Bronchial epithelial cell (primary cell): ENCODE measurements at places on chromosomes 7 and 10. TPM values are rescaled to one million over a fixed set of nuclear protein-coding genes. Genes with fewer than 3 reads are reported as not detected.

CXCL12 gene
- total RNA-seq = under 0.01 and 1.3 TPM in 2 replicates

PLAU gene
- total RNA-seq = 26.3 and 30.0 TPM in 2 replicates

PDE6C gene
- not detected in 2 replicates for total RNA-seq

MBL2 gene
- not detected in 2 replicates for total RNA-seq

COMTD1 gene
- total RNA-seq = 11.8 and 21.6 TPM in 2 replicates

ERCC6 gene
- 19.2 and 21.9 TPM in 2 replicates for total RNA-seq

DNA sequence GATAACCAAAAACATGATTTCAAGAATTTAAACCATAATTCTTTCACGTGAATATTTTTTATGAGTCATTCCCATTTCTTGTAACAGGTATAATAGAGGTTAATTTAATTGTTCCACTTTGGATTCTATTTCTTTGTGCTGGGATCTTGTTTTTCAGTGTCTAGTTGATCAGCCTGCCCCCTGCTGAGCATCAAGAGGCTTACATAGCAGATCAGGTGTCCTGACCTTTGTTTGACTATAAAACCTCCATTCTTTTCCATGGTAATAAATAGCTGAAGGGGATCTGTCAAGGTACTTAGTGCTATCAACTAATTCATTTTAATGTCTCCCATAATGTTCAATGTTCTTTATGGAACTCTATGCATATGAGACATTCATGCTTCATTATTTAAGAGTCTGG, 4.9 kb downstream of the COL17A1 start:
- DNase-seq = peak; percentile 51

DNA sequence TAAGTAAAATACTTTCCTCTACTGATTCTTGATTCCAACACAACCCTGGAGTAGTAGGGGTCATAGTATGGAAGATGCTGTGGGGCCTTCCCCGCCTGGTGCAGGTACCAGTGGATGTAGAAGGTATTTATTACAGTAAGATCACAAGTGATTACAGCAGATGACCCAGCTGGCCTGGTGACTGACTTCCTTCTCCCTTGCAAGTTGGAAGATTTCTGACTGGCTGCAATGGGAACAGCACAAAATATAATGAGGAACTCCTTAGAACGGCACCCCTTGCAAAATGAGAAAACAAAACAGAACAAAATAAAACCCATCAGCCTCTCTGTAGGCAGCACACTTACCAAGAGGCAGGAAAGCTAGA, 61.7 kb upstream of the TARP start:
- no peak for DNase-seq

DNA sequence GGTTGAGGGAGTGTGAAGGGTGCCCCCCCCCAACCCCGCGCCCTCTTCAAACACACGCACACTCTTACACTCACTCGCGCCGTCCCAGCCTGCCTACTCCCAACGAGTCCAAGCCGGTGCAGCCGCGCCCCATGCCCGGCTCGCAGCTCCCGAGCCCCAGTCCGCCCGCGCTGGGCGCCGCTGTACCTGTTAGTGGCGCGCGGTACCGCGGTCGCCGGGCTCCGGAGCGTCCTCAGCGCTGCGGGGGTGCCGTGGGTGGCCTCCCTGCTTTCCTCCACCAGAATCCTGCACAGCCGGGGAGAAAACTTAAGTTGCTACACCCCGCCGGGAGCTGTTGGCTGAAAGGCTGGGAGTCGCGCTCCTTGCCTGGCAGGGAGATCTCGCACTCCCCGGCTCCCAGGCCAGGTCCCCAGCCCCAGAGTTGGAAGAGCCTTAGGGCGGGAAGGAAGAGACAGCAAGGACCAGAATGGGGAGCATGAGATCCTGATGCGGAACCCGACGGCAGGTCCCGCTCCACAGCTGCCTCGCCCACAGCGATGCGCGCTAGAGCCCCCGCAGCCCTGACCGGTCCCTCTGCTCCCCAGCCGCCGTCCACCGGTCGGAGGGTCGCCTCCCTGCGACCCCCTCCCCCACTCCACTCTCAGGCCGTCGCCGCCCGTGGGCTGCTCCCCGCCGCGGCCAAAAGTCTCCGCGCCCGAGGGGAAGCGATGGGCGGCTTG, 863 bp downstream of the ST8SIA6 start:
- DNase-seq = peak; percentile 39

GRCh38 chr7:102097601-102098161, 189.0 kb upstream of the SH2B2 start:
- peak; percentile 13 for DNase-seq

- no peak for DNase-seq
These were observed 59.0 kb downstream of the CSGALNACT2 start for GRCh38 chr10:43196981-43197833.

DNA sequence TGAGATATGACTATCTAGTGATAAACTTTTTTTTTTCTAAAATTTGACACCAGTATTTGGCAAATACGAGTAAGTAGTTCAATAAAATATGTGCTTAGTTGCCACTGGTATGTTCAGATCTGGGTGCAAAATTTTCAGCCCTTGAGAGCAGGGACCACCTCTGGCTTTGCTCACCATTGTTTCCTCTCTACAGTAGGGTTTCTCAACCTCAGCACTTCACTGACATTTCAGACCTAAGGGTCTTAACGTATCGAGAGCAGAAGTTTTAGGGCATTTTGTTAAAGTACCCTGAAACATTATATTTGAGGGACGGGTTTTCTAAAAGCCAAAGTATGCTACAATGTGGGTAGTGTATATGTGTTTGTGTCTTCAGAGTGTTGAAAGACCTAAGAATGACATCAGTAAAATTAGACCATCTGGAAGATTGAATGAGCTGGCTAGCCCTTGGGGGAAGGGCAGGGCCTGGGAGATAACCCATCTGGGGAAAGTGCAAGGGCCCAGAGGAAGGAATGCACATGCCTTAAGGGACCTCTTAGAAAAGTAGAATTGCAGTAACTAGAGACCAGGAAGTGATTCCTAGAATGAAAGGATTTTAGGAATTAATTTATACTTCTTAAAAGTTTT, 11.8 kb downstream of the BZW2 start:
- peak; percentile 51 for DNase-seq

GRCh38 chr7:117564080-117564479, 84.3 kb downstream of the CFTR start:
- no peak for DNase-seq

GRCh38 chr10:3901370-3901769, 116.4 kb upstream of the KLF6 start:
- DNase-seq = no peak

- no peak for DNase-seq
These were observed 24.3 kb downstream of the AP5Z1 start for GRCh38 chr7:4799508-4800268.

- DNase-seq = no peak
These were observed 95.6 kb downstream of the MKI67 start for GRCh38 chr10:128030498-128031072.

GRCh38 chr10:128470321-128470965, 344.2 kb upstream of the MKI67 start:
- no peak for DNase-seq

DNA sequence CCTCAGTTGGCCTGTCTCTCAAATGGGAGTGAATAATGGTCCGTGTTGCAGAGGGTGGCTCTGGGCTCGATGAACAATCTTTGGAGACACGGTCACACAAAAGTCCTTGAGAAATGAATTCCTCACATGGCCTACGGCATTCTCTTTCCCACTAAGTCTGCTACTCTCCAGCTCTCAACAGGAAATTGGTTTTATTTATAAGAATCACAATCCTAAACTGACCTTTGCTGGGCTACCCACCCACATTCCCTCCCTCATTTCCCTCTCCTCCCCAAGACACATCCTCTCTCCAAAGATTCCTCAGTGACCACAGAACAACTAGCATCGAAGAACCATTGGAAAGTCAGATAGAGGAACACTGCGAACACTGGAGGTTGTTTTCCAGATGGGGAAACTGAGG, 4.7 kb downstream of the AFAP1L2 start:
- DNase-seq = no peak

- DNase-seq = no peak
These were observed 891.1 kb downstream of the NXPH1 start for GRCh38 chr7:9324513-9324912.

DNA sequence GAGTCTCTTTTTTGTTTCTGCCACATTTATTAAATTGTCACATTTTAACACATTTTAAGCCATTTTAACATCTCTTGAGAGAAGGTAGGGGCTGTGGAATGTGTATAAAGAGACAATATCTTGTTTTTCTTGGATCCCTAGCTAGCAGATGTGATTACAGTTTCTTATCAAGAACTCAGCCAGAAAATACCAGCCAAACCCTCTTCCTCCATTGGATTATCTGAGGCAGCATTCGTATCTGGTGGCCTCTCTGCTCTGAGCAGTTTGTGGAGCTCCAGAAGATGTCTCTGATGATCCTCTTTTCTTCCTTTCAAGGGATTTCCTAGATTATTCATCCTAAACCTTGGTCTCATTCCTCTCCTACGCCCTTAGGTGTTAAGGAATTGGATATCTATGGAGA, 35.3 kb upstream of the PFKFB3 start:
- no peak for DNase-seq
